ENCODE measurements at places on chromosomes 5 and 9.

GRCh38 chr9:113481176-113481787 lies 17.8 kb downstream of the RGS3 start:
- no peak for DNase-seq

DNA sequence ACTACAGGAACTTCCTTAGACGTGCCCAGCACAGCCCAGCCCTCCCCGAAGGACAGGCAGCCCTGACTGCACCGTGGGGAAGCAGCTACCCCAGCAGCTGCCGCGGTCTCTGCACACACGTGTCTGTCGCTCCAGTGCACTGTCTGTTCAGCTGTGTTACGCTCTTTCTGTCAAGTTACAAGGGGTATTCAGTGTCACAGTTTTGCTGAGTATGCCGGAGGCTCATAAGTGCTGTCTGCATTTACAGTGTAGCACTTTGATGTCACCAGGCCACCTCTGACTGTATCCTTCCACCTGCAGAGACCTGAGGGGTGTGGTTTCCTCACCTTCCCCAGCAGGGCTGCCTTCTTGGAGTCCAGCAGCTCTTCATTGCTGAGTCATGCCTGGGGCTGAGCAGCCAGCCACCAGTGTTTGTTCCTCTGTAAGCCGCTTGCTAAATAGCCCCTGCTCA lies 126.8 kb downstream of the EHMT1 start:
- peak; percentile 93 for DNase-seq

GRCh38 chr5:62305358-62305714 lies 670 bp upstream of the KIF2A start:
- no peak for DNase-seq

DNA sequence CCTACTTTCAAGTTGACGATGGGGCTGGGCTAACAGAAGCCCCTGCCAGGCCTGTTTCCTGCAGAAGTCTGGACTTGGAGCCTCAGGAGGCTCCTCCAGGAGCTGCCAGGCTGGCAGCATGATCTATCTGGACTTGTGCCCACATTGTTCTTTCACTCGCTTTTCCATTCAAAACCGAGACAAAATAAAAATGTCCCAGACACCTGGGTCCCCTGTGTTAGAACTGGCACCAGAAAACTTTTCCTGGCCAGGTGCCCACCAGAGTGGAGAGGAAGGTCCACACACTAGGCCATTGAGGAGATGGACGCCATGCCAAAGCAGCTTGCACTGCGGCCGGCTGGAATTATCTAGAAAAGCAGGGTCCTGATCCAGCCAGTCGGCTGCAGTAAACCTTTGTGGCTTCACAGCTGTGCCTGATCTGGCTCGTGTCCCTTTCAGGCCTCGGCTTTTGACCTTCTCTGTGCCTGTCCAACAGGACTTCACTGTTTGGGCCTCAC lies 78.2 kb downstream of the GCNT1 start:
- peak; percentile 6 for DNase-seq

GRCh38 chr9:108052431-108053080 lies 563.0 kb upstream of the KLF4 start:
- peak; percentile 7 for DNase-seq

DNA sequence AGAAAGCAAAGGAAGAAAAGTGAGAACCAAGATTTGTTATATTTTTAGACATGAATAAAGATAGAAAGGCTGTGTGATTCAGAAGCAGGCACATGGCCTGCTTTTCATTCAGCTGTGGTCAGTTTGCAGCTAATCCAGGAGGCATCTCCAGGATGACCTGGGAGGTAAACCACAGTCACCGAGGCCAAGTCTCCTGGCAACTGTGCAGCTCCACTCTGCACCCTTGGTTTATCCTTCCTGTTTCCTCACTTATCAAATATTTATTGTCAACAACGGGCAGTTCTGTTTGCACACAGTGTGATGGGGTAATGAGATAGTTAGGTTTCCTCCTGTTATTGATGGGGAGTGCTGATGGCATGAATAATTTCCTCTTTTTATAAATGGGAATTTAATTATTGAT lies 243.0 kb downstream of the PSAT1 start:
- DNase-seq, result peak; percentile 13

GRCh38 chr5:143398053-143398355 lies 5.5 kb downstream of the NR3C1 start:
- no peak for DNase-seq

- DNase-seq, result peak; percentile 79
These were observed 40.0 kb downstream of the NXNL2 start for GRCh38 chr9:88574953-88575352.

GRCh38 chr5:1464096-1464446 lies 18.8 kb upstream of the SLC6A3 start:
- DNase-seq, result no peak

DNA sequence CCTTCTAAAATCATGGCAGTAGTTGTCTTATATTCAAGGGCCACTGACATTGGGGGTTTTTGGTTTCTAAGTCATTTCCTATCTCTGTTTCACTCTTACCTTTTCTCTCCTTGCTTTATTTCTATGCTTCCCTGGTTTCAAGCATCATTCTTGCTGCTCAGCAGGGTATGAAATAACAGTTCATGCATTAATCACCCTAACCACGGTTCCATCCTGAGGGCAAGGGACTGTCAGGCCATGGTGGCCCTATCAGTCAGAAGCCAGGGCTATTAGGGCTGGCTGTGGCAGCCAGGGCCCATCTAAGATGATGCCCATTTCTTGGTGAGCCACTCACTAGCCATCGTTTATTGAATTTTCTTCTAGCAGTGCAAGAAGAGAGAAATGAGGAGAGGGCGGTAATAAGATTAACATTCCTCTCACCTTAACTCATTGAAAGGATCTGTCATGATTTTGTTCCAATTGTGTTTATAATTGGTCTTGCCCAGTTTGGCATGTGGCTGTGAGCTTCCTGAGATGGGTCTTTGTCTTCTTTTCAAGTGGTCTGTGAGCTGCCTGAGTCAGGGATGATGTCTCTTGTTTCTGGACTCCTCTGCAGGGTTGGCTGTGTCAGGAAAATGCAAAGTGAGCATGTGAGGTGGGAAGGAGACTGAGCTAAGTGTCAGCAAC lies 45.2 kb downstream of the CYSTM1 start:
- no peak for DNase-seq

DNA sequence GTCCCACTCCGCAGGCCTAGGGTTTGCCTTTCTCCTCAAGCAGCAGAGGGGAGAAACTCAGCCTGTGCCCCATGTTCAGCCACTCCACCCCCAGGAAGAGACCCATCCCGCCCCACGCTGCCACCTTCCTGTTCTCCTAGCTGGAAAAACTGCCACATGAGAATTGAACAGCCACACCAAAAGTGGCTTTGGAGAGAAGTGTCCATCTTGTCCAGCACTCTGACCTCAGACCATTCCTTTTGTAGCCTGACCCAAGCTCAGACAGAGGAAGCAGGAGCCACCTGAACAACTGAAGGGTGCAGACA lies 8.3 kb upstream of the SLC25A48 start:
- no peak for DNase-seq

DNA sequence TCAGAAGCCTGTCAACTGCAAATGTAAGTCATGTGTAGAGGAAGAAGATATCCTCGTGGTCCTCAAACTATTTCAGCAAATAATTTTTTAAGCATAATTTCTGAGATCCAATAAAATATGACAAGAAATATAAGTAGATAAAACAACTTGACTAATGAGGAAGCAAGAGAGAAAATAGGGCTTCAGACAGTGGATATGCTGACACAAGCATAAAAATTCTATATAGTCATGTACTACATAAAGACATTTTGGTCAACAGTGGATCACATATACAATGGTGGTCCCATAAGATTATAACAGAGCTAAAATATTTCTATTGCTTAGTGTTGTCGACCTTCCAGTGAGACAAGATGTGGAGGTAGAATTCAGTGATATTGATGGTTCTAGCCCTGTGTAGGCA lies 42.2 kb upstream of the IZUMO3 start:
- no peak for DNase-seq

DNA sequence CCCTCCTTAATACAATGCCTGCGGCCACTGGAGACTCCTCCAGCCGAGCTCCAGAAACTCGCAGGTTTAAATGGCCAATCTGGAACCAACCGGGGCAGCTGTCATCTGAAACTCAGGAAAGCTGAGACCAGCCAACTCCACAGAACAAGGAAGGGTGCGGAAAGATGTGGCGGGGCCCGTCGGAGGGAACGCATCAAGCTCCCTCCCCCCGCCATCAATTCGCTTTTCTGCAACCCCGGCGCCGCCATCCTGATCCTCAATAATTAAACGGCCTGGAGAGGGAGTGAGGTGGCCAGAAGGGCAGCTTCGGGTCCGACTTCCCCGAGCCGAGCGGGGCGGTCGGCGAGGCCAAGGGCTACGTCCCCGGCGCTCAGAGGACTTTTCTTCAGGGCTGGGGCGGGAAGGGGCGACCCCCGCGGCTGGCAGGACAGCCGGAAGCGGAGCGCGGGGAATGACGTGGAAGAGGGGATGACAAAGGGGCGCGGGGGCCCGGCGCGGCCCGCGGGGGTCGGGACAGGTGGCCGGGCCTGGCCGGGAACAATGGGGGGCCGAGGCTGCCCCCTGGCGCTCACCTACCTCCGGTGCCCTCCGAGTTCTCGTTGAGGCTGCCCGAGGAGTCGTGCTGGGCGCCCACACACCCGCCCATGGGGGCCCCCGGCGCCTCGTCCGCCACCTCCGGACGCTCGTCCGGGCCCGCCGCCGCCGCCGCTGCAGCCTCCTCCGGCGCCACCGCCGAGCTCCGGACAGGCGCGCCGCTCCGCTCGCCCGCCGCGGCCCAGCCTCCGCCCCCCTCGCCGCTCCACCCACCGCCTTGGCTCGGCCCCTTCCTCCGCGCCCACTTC lies at the start of gene UBTD2:
Gene UBTD2 (minus strand): TSS at position 745 of the 842 bp plus-strand sequence. CDS start 99 bp downstream, at position 646.
- peak; percentile 85 for DNase-seq

DNA sequence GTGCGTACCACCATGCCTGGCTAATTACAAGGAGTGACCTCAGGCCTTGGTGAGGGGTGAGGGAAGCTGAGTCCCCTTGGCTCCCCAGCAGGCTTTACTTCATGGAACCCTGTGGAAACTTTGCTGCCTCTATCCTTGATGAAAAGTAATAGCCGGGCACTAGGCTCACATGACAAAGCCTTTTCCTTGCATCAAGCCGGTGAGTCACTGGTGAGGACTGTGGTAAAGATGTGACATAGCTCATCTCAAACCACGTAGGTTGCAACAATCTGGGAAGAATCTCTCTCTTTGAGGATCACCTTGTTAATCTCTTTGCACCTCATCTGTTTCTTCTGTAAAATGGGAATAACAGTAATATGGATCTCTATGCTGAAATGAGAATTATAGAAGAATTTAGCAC lies 116.3 kb upstream of the SLC25A48 start:
- no peak for DNase-seq

GRCh38 chr5:161372682-161373344 lies 173.7 kb downstream of the GABRB2 start:
- DNase-seq, result no peak

DNA sequence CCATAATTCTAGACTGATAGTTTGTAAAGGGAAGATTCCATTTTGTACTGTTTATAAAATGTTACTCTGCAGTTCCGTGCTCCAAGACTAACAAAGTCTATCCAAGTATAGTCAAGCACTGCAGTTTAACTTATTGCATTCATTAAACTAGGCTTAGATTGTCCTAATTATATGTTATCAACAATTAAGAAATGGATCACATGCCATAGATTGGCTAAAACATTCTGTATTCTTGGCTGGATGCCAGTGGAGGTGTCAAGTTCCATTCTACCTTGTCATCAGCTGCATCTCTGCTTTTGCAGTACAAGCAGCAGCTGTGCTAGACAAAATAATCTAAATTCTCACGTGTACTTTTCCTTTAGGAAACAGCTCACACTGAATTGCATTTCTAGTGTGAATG lies 69.4 kb upstream of the MEF2C start:
- DNase-seq, result peak; percentile 68

GRCh38 chr5:77697692-77698091 lies 59.2 kb upstream of the OTP start:
- DNase-seq, result no peak

DNA sequence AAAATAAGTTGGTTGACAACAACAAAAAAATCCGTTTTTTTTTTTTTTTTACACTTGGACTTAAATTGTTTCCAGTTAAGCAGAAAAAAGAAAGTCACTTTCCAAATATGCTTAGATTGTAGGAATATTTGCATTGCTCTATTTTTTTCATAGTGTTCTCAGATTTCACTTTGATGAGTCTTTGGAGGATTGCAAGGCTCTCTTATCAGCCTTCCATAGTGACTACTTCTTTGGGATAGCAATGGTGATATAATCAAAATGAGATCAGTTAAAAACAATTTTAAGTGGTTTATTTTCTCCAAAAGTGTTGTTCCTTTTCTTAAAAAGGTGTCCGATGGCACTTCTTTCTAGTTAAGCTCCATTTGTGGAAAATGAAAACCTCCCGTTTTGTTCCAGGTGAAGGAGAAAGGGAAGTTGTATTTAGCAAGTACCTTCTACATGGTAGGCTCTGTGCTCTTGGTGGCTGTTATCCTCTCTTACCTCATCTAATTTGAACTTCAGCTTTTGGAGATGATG lies 3.9 kb downstream of the RASGRF2 start:
- DNase-seq, result no peak

DNA sequence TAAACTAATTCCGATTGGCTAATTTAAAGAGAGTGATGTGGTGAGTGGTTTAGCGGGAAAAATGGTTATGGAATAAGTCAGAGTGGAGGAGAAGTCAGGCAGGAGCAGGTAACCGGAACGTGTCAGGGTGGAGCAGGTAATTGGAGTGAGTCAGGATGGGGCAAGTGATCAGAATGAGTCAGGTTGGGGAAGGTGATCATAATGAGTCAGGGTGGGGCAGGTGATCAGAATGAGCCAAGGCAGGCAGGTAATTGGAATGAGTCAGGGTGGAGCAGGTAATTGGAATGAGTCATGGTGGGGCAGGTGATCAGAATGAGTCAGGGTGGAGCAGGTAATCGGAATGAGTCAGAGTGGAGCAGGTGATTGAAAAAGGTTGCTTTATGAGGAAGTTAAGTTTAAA lies 101.4 kb downstream of the TMEM167A start:
- DNase-seq, result no peak

DNA sequence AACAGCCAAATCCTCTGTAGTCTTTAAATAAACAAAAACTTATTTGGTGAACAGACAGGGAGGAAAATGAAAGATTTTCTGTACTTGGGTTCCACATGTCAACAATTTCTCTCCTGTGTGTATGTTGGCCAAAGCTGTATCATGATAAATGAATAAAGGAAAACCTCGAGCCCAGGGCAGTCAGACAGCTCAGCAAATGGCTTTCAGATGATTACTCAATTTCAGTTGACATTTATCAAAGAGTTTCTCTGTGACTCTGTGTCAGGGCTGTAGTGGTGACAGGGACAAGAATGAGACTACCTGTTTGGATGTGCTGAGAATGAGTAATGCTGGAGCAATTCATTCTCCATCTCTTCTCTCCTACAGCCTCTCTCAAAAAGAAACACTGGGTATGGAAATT lies 45.7 kb upstream of the PTGS1 start:
- DNase-seq, result no peak

- no peak for DNase-seq
These were observed 18.3 kb upstream of the NDST1 start for GRCh38 chr5:150489360-150490295.

- DNase-seq, result peak; percentile 70
These were observed 881 bp downstream of the TNFAIP8 start for GRCh38 chr5:119356612-119357188.

- peak; percentile 8 for DNase-seq
These were observed 721 bp upstream of the MAML1 start for GRCh38 chr5:179731791-179732411.
